ENCODE measurements at places on chromosomes 1 and 21.

- no peak for DNase-seq
Measured at GRCh38 chr1:184620469-184620868, 134.2 kb downstream of the EDEM3 start.

- DNase-seq = no peak
Measured at GRCh38 chr1:167344615-167345385, 124.1 kb downstream of the POU2F1 start.

GRCh38 chr1:155070721-155071569, 7.4 kb downstream of the EFNA4 start:
- DNase-seq = peak; percentile 80

DNA sequence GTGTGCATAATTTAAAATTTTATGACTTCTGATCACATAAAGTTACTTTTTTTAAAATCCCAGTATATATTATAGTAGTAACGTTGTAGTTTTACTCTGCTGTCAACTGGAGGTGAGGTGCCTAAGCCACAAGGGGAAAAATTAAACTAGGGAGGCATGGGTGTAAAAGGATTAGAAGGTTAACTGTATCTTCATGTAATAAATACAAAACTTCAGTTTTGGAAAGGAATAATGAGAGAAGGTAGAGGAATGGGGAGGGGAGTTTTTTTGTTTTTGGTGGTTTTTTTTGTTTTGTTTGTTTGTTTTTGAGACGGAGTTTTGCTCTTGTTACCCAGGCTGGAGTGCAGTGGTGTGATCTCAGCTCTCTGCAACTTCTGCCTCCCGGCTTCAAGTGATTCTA, 5.7 kb downstream of the SLC25A33 start:
- no peak for DNase-seq

- DNase-seq = no peak
Measured at GRCh38 chr1:39154553-39155421, 49.7 kb upstream of the MACF1 start.

DNA sequence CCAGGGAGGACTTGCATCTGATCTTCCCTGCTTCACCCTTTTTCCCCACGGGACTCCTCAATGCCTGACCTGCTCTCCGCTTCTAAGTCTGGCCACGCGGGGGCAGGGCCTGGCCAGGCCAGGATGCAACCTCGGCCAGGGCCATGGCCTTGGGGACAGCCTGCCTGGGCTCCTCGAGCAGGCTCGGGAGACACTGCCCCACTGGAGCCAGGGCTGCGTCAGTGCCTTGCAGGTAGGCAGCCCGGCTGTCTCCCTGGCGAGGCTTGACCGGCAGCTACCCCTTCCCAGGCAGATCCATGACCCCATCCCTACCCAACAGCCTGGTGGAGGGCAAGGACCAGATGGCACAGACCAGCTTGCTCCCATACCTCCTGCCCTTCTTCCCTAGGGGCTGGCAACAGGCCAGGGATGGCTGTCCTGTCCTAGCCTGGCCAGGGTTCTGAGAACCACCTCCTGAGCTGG, 2.7 kb upstream of the PRDM16 start:
- DNase-seq = peak; percentile 70

Measured in endothelial cell (in vitro differentiated cells).